ENCODE measurements at places on chromosomes 16 and 17.

DNA sequence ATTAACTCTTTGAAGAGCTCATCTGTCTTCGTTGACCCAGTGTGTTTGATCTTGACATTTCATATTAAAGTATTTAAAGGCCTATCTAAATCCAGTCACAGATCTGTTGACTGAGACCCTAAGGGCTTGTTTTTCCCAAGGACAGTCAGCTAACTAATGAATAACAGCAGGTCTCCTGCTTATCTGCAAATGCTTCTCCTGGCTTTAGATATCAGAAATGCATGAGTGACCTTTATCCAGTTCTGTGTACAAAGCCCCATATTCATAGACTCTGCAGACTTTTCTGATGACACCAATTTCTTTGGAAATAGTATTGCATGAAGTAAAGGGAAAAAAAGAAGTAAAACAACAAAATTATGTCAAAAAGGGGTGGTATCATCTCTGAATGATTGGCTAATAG, 70.3 kb downstream of the YPEL2 start:
- DNase-seq = no peak

- no peak for DNase-seq
Measured at GRCh38 chr16:65229191-65229662, 107.4 kb upstream of the CDH11 start.

- no peak for DNase-seq
Measured at GRCh38 chr16:53689636-53690035, 14.0 kb downstream of the RPGRIP1L start.

GRCh38 chr17:2398655-2399571, 1.9 kb downstream of the MNT start:
- DNase-seq = peak; percentile 55

- DNase-seq = no peak
Measured at GRCh38 chr17:1939981-1940809, 84.9 kb downstream of the RTN4RL1 start.

GRCh38 chr17:49968405-49969133, 421 bp upstream of the DLX4 start:
- DNase-seq = peak; percentile 76

- peak; percentile 84 for DNase-seq
Measured at GRCh38 chr16:88566158-88566557, 4.0 kb upstream of the ZC3H18 start.

DNA sequence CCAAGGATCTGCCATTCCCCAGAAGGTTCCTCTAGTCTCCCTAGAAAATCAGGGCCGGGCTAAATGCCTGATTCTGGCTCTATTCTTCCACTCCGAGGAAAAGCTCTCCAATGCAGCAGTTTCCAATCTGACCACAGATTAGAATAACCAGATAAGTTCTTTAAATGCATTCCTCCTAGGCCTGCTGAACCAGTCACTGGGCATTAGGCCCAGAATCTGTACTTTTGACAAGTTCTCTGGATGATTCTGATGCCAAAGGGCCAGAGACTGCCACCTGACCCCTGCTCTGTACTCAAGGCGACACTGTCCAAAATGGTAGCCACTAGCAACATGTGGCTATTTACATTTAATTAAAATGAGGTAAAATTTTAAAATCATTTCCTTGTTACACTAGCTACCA, 22.3 kb downstream of the MAP3K14 start:
- no peak for DNase-seq

DNA sequence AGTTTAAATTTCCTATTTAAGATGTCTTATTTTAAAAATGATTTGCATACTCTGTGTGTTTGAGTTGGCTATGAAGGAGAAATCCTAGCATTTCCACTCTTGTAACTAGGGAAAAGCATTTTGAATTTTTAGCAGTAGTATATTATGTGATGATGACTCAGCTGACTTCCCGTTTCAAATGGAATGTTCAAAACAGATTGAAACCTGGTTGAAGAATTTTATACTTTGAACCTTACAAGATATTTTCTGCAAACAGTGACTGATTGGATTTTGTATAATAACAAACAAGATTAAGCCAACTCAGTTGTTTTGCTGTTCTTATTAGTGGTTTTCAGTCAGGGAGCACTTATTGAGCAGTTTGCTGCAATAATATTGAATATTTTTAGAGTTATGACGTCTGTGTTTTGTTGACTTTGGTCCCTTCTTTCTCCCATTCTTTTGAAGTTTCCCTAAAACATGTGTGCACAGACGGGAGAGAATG, 8.0 kb downstream of the TNRC6A start:
- DNase-seq = no peak

- no peak for DNase-seq
Measured at GRCh38 chr17:69575346-69575761, 160.9 kb downstream of the MAP2K6 start.

GRCh38 chr16:73326221-73326620, 278.3 kb upstream of the ZFHX3 start:
- DNase-seq = no peak

DNA sequence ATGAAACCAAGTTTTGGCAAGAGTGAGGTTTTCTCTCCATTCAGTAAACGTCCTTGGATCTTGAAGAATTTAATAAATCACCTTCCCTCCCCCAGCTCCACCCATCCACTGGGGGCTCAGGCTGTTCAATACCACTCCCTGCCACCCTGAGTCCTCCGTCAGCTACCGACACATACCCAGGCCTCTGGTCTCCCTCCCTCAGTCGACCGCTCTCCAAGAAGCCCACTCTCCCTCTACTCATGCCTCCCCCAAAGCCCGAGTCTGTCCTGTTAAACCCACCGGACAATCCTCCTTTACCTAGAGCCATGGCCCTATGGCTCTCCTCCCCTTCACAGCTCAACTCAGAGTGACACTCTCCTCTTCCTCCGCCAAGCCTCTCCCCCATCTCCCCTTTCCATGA, 19.7 kb upstream of the SLC4A1 start:
- no peak for DNase-seq

DNA sequence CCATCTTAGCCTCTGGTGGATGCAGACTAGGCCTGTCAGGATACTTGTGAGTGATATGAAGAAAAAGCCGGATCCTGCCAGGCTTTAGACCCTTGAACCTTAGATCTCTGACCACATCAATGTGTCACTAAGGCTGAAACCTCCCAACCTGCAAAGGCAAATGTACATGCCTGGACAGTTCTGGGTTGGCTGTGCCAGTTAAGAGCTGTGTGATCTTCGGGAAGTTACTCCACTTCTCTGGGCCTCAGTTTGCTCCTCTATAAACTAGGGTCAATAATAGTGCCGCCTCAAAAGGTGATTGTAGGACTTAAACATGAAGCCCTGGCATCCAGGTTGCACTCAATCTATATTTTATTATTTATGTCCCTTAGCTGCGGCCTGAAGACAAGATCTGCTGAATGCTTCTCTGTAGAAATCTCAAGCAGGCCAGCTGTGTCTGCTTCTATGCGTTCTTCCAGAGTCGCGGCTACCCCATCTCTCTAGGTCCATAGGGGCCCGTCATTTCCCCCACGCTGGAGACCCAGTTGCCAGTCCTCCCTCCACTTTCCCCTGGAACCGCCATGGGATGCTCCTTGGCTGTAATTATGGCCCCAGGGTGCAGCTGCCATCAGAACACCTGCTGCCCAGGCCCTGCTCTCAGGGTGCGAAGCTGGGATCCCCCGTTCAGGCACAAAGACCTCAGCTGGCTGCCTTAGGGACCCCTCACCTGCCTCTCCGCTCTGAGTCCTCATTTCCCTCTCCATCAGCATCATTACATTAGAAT, 50.2 kb downstream of the AKAP1 start:
- DNase-seq = no peak

Measured in activated CD4-positive, alpha-beta T cell treated with anti-CD3 and anti-CD28 coated beads, Interleukin-2, amount 50 U/mL, for 48 hours (primary cell).